ENCODE measurements at places on chromosomes 7 and 10. TPM values are rescaled to one million over a fixed set of nuclear protein-coding genes. Genes with fewer than 3 reads are reported as not detected.

Gene ZPBP
- total RNA-seq: not detected

- no peak overlapping the region for H3K4me3 ChIP-seq
- peaks cover 15% of the 10 kb centered on the region for H3K27me3 ChIP-seq
- no peaks in the 10 kb centered on the region for H3K36me3 ChIP-seq
- no peak overlapping the region for H3K27ac ChIP-seq
- no peaks in the 10 kb centered on the region for H3K4me1 ChIP-seq
These were observed 180.8 kb downstream of the CCDC71L start for GRCh38 chr7:106480161-106480579.

DNA sequence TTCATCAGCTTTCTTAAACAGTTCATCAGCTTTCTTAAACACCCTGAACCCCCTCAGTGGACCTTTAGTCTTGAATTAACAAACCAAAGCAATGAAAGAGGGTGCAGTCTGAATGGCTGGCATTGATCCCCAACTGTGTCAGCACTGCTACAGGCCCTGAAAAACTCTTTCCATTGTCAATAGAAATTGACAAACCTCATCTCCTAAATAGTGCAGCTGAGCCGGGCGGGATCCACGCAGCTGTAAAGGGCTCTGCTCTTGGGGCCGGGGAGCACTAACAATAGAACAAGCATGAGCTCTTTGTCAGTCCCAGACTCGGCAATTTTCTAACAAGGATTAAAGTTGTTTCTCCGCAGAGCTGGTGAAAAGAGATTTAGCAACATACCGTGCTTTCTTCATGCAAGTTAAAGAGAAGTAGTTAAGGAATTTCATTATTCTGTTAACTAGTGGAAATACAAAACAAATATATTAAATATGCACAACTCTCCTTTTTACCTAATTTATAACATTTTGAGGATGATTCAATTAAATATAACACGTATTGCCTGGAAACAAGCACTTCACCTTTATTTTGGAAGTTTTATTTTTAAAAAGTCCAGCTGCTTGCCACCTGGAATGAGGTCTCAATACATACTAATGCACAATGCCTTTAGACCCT is 24.7 kb upstream of the FEZF1 start:
- no peaks in the 10 kb centered on the region for H3K36me3 ChIP-seq
- H3K27ac ChIP-seq: no peak overlapping the region
- no peak for DNase-seq
- H3K27me3 ChIP-seq: no peaks in the 10 kb centered on the region

DNA sequence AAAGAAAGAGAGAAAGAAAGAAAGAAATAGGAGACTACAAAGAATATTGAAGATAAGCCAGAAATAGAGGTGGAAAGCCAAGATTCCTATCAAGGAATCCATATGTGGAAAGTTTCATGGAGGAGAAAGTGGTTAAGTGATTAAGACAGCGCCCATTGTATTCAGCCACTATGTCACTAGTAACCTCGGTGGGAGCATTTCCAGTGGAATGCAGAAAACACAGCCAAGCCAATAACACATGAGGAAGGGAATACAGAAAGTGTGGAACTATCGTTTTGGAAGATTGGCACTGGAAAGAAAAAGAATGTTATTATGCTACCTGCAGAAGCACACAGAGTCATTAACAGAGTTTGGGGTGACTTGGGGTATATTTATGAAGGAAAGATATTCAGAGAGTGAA is 2.7 kb downstream of the MGAM2 start:
- H3K27ac ChIP-seq: no peak overlapping the region
- DNase-seq: no peak
- H3K36me3 ChIP-seq: no peaks in the 10 kb centered on the region
- peaks cover 24% of the 10 kb centered on the region for H3K27me3 ChIP-seq
- H3K4me1 ChIP-seq: no peaks in the 10 kb centered on the region

Gene TNS3
- total RNA-seq: 1.2 TPM

Gene FZD1
- not detected for total RNA-seq

Gene CTAGE4
- 1.8 TPM for total RNA-seq

DNA sequence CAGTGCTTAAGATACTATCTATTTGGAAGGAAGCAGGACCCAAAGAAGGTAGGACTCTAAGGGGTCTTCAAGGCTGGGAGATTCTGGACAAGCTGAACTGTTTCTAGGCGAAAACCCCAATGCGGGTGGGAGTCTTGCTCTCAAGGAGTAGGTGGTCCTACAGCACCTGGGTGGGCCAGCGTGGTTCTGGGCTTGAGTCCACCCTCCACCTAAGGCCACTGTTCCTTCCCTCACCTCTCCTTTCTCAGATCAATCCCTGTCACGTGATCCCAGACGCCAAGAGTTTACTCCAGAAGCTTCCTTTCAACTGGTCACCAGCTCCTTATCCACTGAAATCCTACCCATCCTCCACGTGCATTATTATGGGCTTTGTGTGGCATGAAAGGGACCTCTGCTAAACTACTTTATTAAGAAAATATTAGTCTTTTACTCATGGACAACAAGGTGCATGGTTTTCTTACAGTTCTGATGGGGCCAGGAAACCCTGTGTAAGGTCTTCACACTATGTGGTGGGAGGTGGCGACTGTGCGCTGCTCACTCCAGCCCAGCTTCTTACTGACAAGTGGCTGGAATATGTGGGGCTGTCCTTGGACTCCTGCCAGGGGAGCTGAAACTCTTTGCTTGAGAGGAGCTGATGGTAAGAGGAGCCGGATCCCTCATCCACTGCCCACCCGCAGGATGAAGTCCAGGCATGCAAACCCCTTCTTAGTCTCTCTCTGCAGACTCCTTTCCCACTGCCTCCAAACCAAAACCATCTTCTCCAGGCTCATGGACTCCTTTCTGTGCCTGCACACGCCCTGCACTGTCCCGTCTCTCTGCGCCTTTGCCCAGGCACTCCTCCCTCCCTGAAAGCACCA is 1.6 kb downstream of the ZNF746 start:
- H3K27ac ChIP-seq: peak overlapping the region; percentile 98
- DNase-seq: no peak
- H3K4me3 ChIP-seq: peak overlapping the region; percentile 93
- H3K36me3 ChIP-seq: peaks cover 11% of the 10 kb centered on the region

Gene MOGAT3
- not detected for total RNA-seq
